Effector CD4-positive, alpha-beta T cell (primary cell): ENCODE measurements at places on chromosomes 3 and 15.

DNA sequence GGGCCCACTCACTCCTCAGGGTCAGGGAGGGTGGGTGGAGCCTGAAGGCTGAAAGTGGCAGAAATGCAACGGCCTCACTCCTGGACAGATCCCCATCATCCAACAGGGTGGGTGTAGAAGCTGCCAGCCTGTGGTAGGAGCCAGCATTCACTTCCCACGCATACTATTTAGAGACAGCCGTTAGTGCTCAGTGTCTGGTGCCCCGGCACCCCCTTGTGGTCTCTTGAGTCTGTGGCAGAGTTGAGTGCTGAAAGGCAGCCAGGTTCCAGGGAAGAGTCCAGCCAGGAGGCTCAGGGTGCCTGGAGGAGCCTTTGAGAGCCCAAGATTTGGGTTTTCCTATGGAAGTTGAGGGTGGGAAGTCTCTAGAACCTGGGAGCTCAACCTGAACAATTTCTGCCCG is 2.1 kb upstream of the GNAT1 start:
- DNase-seq, result no peak

DNA sequence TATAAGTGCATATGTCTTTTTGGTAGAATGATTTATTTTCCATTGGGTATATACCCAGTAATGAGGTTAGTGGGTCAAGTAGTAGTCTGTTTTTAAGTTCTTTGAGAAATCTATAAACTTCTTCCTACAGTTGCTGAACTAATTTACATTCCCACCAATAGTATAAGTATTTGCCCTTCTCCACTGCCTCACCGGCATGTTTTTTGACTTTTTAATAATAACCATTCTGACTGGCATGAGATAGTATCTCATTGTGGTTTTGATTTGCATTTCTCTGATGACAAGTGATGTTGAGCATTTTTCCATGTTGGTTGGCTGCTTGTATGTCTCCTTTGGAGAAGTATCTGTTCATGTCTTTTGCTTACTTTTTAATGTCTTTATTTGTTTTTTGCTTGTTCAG is 94.1 kb upstream of the TP63 start:
- no peak for DNase-seq

- no peak for DNase-seq
Measured at GRCh38 chr3:12300137-12300536, 11.3 kb downstream of the PPARG start.

GRCh38 chr3:141275511-141275910 is 43.9 kb downstream of the PXYLP1 start:
- DNase-seq, result no peak

GRCh38 chr3:42700366-42701288 is 2.0 kb downstream of the HHATL start:
- DNase-seq, result no peak

DNA sequence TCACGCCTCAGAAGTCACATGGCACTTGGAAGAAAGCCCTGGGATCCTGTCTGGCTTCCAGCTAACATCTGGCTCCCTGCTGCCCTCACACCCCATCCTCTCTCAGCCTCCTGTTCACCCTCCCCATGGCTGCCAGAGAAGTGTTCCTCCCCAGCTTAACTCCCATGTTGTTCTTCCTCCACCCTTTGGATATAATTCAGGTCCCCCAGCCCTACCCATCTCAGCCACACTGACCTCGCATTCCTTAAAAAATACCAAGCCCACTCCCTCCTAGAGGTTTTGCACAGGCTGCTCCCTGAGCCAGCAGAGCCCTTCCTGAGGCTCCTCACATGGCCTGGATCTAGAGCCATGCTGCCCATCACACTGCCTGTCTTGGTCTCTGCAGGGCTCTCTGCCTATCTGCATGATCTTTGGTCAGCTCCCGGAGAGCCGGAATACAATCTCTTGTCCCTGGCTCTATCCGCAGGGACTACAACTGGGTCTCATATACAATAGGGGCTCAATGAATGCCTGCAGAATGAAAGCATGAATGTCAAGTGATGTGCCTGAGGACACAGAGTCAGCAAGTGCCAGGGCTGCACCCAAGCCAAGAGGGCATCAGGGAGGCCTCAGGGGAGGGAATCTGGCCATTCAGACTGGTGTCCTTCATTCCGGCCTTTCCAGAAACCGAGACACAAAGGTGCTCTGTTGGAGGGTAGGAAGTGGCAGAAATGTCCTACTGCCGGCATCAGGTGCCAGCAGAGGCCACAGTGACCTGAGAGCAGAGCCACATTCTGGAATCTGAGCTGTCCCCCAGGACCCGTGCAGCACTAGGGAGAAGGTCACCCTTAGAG is 3.8 kb upstream of the TKT start:
- DNase-seq, result no peak

DNA sequence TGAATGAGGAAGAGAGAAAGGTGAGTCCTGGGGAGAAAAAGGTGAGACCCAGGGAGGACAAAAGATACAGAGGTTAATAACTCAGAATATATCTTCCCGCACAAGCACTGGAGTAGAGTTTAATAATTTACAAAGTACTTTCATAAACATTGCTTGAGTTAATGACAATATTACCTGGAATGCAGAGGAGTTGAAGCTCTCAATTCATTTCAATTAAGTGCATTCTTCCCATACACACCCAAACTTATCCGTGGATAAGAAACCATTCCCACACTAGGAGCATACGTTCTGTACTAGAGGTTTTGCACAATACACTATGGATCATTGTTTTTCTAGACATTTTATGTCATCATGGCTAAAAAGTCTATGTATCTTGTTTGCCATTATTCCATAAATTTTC is 23.3 kb upstream of the KNG1 start:
- no peak for DNase-seq

GRCh38 chr15:88834211-88834812 is 31.1 kb downstream of the ACAN start:
- DNase-seq, result no peak

DNA sequence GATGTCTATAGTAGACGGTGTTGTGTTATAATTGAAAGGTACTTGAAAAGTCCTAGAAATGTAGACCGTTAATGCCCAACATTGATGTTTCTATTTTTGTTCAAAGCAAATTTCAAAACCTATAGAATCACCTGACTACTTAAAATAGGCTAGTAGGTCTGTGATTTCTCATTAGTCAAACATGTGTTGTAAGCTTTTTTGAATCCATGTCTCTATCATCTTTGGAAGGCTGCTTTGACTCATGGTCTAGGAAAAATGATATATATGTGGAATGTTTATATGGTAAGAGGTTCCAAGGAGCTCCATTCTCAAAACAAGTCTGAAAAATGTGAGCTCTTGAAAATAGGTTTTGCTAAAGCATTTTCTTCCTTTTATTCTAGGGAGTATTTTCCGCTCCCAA is 375.3 kb downstream of the LPP start:
- DNase-seq, result no peak

DNA sequence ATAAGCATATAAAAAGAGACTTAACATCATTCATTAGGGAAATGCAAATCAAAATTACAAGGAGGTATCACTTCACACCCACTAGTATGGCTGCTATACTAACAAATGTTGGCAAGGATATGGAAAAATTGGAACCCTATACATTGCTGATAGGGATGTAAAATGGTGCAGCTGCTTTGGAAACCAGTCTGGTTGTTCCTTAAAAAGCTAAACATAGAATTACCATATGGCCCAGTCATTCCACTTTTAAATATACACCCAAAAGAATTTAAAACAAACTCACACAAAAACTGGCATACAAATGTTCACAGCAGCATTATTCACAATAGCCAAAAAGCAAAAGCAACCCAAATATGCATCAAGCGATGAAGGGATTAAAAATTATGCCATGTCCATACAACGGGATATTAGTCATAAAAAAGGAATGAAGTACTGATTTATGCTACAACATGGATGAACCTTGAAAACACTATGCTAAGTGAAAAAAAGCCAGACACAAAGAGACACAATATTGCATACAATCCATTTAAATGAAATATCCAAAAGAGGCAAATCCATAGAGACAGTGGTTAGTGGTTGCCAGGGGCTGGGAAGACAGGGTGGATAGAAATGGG is 118.3 kb downstream of the OSBPL10 start:
- DNase-seq, result no peak

- DNase-seq, result no peak
Measured at GRCh38 chr3:61928039-61928438, 366.7 kb downstream of the PTPRG start.

DNA sequence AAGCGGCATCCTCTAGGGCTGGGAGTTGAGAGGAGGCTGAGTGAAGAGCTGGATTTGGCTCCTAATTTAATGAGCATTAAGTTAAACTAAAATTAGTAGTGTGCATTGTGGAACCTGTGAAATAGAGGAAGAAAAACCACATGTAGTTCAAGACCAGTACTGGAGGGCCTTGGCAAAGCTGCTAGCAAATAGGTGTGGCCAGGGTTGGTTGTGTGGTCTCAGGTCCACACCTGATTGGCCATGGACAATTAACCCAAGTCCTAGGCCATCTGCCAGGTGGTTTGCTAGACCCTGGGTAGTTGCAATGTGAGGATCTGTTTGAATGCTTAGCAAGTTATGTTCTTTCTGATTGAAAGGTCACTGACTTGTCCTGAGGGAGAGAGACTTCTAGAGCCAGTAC is 275.5 kb downstream of the PDCD6IP start:
- no peak for DNase-seq

- no peak for DNase-seq
Measured at GRCh38 chr3:162632672-162633071, 1136.1 kb downstream of the OTOL1 start.

DNA sequence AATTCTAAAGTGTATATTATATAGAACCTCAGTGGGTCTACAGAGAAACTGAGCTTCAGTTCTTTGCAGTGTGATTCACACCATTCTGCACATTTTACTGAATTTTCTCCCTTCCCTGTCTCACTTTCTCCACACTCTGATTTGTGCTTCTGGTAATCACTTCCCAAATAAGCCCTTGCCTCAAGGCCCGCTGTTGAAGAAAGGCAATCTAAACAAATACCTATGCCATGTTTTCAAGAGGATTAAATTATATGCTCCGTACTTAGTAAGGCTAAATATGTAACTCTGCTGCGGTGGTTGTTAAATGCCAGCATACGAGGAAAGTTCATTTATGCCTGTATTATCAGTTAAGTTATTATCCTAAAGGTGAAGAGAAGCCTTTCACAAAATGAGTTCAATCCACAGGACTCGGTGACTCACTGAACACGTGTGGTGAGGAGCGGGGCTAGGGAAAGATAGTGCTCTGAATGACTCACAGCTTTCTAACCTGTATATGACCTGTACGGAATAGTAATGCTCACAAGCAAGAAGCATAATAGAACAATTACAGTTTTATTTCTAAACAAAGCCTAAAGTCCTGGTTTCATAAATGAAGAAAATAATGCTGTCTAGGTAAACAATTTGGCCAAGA is 25.1 kb downstream of the CNTN6 start:
- DNase-seq, result no peak

- no peak for DNase-seq
Measured at GRCh38 chr3:171388527-171388926, 71.7 kb downstream of the TNIK start.

- DNase-seq, result no peak
Measured at GRCh38 chr3:184786280-184786941, 25.6 kb upstream of the VPS8 start.

GRCh38 chr15:40065166-40065565 is 26.2 kb upstream of the SRP14 start:
- DNase-seq, result no peak

- DNase-seq, result no peak
Measured at GRCh38 chr3:194422188-194422587, 23.1 kb upstream of the GP5 start.

DNA sequence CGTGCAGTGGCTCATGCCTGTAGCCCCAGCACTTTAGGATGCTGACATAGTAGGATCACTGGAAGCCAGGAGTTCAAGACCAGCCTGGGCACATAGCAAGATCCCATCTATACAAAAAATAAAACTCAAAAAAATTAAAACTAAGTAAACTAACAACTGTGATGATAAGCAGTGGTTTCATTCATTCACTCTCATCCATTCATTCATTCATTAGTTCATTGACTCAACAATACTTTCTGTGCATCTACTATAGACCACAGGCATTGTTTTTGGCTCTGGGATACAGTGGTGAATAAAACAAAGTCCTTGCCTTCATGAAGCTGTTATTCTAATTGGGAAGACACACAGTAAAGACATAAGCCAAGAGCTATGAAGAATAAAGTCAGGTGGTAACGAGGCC is 7.5 kb upstream of the TMEM212 start:
- DNase-seq, result no peak

DNA sequence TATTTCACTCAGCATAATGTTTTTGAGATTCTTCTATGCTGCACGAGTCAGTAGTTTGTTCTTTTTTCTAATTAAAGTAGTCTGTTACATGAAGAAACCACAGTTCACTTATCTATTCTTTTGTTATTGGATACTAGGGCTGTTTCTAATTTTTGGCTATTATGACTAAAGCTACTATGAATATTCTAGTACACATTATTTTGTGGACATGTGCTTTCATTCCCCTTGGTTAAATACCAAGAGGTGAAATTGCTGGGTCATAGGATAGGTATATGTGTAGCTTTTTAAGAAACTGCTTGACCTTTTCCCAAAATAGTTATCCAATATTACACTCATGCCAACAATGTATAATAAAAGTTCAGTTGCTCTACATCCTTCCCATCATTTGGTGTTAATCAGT is 8.9 kb downstream of the PDE8A start:
- DNase-seq, result no peak

DNA sequence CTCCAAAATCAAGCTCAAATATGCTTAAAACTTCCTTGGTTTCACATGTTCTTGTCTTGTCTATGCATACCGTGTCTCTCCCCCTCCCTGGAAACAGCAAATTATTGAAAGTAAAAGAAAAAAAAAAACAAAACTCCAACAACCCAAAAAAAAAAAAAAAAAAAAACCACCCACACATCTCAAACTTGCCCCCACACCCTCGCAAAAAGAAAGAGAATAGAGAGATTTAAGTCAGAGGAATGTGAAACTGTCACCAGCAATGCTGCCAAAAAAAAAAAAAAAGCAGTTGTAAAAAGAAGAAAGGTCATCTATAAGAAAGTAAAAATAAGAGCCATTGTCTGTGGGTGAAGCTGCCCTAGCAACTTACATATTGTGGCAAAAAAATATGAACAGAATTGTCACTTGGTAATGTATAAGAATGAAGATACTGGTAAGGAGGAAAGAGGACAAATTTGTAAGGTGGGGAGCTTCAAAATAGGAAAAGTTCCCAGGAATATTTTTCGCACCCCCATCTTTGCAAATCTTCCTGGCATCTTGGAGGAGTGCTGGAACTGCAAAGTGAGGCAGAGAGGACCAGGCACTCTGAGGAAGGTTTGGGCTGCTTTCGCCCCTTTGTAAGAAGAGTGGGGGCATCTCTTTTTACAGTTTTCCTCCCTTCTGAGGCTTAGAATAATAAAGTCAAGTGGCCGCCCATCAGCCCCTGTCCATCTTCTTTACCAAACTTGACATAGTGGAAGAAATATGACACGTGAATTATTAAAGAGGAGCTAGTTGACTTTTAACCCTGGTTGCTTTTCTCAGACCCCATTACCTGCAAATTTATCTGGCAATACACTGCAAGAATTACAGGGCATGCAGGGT is 81.8 kb downstream of the NR2F2 start:
- DNase-seq, result no peak

- DNase-seq, result no peak
Measured at GRCh38 chr15:73683777-73684580, at the start of gene CD276. Gene CD276, plus strand, starts transcription at chr15:73684383. Its CDS starts 15,257 bp downstream, at chr15:73699640.

- DNase-seq, result no peak
Measured at GRCh38 chr3:160977773-160978172, 127.4 kb downstream of the B3GALNT1 start.
